Caco-2 (cell line): ENCODE measurements at places on chromosomes 6 and 20.

DNA sequence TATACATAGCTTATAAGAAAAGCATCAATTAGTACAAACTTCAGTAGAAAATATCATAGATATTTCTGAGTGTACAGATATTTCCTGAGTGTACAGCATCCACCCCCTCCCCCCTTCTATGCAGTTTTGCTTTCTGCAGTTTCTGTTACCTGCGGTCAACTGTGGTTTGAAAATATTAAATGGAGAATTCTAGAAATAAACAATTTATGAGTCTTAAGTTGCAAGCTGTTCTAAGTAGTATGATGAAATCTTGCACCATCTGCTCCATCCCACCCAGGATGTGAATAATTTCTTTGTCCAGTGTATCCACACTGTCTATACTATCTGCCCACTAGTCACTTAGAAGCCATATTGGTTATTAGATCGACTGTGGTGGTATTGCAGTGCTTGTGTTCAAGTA is 15.8 kb upstream of the GPR63 start:
- no peak overlapping the region for H3K4me3 ChIP-seq
- no peaks in the 10 kb centered on the region for H3K36me3 ChIP-seq
- DNase-seq: no peak

DNA sequence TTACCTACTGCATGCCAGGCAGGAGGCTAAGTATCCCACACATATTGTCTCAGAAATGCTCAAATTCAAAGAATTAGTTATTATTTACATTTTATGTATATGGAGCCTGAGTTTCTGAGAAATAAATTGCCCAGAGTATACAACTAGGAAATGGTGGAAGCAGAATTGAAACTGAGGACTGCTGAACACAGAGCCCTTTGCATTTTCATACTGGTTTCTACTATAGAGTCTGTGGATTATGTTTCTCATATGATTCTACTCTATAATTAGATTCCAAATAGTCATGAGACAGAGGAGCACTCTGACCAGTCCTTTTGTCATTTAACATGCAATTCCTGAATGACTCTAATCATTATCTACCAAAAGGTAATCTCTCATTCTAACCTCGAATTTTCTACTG is 254.3 kb downstream of the LMBRD1 start:
- no peaks in the 10 kb centered on the region for H3K36me3 ChIP-seq
- H3K4me1 ChIP-seq: no peaks in the 10 kb centered on the region
- H3K4me3 ChIP-seq: no peak overlapping the region
- no peaks in the 10 kb centered on the region for H3K27me3 ChIP-seq

- no peaks in the 10 kb centered on the region for H3K27me3 ChIP-seq
- 0 out of 2 replicates have a peak, but pooled peaks cover 4% of the 10 kb centered on the region for H3K4me1 ChIP-seq
- H3K27ac ChIP-seq: no peak overlapping the region
- H3K4me3 ChIP-seq: no peak overlapping the region
Measured at GRCh38 chr6:36958775-36959554, 4.4 kb downstream of the PI16 start.

DNA sequence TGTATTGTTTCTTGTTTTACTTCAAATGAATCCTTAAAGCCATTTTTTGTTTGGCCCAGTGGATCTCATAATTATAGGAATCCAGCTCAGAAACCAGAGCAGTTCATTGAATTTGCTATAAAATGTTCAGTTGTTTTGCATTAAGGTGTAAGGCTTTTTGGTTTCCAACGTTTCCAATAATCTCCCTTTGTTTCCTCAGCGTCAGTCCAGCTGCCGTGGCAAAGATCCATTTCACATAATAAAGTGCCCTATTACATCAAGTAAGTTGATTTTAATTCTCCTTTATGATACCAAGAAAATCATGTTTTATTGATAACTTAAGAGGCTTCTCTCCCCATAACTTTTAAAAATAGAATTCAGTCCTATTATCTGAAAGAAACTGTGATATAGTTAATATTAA is 472.6 kb downstream of the UTRN start:
- H3K4me3 ChIP-seq: no peak overlapping the region
- DNase-seq: no peak
- H3K27ac ChIP-seq: no peak overlapping the region
- H3K27me3 ChIP-seq: no peaks in the 10 kb centered on the region
- H3K36me3 ChIP-seq: no peaks in the 10 kb centered on the region; the same call in none of the 2 replicates

GRCh38 chr6:166629628-166630027 is 2.6 kb upstream of the RPS6KA2 start:
- H3K36me3 ChIP-seq: no peaks in the 10 kb centered on the region
- H3K27me3 ChIP-seq: peaks cover 7% of the 10 kb centered on the region
- DNase-seq: no peak
- H3K4me3 ChIP-seq: no peak overlapping the region

DNA sequence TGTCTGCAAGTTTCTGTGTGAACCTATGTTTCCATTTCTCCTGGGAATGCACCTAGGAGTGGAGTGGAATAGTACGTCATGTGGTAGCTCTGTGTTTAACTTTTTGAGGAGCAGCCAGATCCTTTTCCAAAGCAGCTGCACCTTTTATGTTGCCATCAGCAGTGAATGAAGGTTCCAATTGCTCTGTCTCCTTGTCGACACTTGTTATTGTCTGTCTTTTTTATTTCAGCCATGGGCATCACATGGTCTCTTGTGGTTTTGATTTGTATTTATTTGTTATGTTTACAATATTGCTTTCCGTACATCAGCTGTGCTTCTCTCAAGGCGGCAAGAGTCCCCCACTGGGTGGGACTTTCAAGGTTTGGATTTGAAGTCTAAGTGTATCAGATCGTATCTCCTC is 33.9 kb upstream of the STX16 start:
- no peak overlapping the region for H3K27ac ChIP-seq
- DNase-seq: no peak
- H3K27me3 ChIP-seq: no peaks in the 10 kb centered on the region

GRCh38 chr6:139577124-139577762 is 202.8 kb upstream of the CITED2 start:
- DNase-seq: no peak
- peaks cover 34% of the 10 kb centered on the region for H3K4me1 ChIP-seq
- no peaks in the 10 kb centered on the region for H3K27me3 ChIP-seq
- peak overlapping the region; percentile 23 for H3K27ac ChIP-seq
- H3K4me3 ChIP-seq: no peak overlapping the region
